ENCODE measurements at places on chromosomes 12 and 14.

DNA sequence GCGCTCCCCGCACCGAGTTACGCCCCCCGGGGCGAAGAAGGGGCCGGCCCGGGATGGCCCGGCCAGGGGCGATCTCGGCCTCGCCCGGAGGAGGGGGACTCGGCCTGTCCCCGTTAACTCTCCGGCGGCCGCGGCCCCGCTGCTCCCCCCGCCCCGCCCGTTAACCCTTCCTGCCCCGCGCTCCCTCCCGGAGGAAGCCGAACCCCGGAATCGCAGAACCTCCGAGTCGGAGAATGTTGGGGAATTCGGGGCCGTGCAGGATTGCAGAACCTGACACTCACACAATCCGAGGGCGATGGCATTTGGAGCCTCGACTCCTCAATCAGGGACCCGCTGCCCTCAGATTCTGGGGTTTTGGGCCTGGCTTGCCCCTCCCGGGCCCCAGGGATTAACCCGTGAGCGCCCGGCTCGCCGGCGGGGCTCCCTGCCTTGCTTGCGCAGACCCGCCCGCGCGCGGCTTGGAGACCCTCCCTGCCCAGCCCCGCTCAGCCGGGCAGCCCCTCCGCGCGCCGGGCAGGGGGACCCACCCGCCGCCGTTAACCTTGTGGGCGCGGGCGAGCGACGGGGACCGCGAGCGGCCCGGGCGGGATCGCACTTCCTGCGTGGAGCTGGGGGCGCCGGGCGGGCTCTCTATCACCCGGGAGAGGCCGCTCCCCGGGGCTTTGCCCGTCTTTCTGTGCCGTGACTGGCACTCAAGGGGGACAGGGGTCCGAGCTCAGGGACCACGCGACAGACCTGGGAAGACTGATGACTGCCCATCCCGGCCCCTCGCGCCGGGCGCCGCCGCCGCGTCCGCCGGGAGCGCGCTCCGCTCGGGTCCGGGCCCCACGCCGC, 18.8 kb downstream of the BEGAIN start:
- no peak for DNase-seq

DNA sequence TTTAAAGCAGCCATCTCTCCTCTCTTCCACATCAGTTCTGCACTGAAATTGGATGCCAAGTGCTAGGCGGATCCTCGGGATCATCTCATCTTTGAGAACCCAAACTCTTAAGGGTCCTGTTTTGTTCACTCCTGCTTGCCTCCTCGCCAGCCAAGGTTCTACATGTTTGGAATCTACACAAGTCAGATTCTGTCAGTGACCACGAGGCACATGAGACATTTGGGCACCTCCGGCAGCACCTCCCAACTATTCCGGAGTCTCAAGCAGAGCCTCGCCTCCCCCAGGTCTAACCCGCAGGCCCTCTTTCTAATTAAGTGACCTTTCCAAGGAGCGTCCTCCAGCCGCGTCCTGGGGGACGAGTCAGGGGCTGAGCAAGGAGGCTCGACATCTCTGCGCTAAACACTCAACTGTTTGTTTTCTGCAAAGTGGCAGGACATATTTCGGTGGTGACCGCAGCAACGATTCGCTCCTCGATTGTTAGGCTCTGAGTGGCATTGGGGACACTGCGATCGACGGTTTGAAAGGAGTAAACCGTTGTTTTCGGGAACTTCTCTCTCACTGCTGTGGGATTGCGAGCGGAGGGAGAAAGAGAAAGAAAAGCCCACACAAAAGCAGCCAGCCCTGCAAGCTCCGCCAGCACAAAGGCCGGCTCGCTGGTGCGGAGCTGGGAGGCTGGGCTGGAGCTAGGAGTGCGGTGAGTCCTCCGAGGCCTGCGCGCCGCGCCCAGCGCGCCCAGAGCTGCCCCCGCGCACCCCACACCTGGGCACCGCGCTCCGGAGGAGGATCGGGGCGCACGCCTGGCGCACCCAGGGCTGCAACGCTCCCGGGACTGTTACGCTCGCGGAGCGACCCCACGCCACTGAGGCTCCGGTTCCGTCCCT, 640 bp downstream of the ARMH4 start:
- DNase-seq: peak; percentile 55

DNA sequence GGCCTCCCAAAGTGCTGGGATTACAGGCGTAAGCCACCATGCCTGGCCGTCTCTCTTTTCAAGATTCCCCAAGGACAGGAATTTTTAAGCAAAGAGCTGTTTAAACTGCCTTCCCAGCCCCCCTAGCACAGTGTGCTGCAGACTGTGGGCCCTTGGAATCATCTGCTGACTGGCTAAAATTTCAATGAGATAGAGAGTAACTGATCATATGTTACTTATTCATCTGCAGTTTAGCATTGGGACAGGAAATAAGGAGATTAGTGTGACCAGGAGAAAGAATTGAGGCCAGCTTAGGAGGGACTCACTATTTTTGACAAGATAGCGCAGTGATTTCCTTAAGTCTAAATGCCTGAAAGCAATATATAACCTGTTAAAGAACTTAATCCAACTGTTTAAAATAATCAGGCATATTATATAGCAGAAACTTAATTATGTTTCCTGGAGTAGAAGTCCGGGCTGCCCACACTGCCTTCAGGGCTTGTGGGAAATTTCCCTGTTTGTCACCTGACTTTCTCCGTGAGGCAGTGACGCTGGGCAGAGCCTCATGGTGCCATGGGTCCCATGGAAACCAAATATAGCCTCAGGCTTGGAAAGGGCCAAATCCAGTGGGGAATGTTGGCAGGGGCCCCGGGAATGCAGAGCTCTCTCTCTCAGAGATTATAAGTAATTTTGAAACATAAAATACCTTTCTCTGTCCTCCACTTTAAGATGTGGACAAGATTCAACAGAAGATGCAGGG, 22.8 kb upstream of the CEBPE start:
- no peak for DNase-seq

- DNase-seq: no peak
These were observed 855.2 kb downstream of the FSCB start for GRCh38 chr14:43651896-43652295.

GRCh38 chr14:28772613-28773012, 6.0 kb downstream of the FOXG1 start:
- DNase-seq: no peak

DNA sequence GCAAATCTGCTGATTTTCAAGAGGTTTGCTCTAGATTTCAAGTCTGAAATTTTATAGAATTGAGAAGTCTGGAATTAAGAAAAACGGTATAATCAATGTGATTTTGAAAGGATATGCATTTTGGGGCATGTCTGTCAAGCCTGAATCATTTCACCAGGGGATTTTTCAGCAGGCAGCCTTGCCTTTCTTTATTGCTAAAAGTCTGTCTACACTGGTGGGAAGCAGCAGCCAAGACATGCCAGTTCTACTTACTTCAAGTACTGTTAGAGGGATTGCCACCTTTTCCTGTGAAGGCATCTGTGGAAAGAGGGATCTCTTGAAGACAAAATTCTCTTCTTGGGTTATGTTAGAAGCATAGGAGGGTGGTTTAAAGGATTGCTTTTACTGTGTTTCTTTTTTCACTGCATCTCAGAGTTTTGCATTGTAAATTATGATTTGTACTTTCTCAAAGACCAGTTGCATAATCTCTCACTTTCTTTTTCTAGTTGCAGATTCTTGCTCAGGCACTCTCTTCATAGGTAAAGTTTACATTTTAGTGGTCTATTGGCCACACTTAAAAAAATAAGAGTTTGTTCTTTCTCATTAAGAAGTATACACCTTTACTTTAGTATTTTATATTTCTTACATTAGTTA, 837.0 kb downstream of the GALC start:
- DNase-seq: no peak

DNA sequence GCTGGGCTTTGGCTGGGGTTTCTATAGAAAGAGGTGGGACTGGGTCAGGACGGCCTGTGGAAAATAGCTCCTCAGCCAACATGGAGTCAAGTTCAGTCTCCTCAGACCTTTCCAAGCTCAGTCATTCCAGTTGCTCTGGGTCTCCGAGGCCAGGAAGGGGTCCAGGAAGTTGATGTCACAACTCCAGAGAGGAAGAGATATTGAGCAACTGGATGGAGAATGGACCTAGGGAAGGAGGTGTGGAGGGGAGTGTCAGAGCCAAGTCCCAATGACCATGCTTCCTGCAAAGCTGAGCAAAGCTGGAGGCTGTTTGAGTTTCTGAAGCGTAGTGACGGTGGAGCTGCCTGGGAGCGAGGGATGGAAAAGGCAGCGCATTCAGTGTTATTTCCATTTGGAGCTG, 86.1 kb downstream of the SLC24A4 start:
- DNase-seq: no peak

- DNase-seq: no peak
These were observed 1366.8 kb upstream of the TMEM132C start for GRCh38 chr12:126899926-126900792.

DNA sequence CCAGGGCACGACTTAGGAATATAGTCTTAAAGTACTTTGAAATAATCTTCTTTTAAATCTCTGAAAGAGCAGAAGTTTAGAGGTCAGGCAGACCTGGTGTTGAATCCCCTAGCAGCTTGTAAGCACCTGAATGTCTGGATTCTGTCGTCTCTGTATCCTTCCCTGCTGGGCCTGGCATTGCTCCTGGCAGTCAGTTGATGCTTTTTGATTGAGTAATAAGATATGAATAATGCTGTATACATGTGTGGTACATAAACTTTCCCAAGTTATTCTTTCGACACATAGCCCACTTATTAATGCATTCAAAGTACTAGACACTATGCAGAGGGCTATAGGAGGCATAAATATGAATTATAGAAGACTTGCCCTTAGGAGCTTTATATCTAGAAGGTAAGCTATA, 31.4 kb downstream of the EVL start:
- no peak for DNase-seq

DNA sequence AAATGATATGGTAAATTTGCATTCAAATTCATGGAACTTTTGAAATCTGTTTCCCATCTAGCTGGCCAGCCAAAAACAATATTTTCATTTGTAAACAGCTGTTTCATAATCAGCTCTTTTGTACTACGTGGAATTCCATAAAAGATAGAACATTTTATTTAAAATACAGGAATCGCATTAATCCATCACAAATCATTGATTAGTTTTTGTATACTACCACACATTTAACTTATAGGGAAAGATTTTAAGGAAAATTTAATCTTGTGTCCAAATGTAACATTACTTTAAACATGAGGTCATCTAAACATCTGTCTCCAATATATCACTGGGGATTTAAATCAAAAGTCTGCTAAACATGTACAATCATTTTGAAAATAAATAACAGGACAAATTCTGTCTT, 33.5 kb downstream of the SLC25A21 start:
- no peak for DNase-seq

All from neuronal stem cell (in vitro differentiated cells).